H9 (cell line): ENCODE measurements at places on chromosomes 16 and 17.
A peak's percentile ranks its signal among the peaks of the same experiment; 100 is the strongest.

DNA sequence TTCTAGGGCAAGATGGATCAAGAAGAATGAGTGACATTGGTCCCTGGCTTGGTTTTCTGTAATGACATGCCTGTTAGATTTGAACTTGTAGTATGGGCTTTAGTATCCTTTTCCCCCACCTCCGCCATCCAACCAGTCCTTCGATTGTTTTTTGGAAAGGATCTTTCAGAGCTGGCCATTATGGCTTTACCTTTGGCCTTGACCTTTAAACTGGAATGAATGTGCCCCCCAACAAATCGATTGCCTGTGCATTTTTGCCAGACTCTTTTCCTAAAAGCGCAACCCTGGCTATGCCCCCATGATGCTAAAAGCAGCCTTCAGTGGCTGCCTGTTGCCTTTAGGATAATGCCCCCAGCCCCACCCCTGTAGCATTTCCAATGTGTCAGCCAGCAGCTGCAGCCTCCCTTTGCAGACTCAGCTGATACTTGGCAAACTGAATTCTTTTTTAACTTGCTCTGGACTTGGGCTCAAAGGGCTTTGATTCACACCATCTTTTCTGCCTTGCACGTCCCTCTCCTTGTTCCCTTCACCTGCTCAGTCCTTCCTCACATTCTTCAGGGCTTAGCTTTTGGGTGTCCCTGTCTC is 4.0 kb downstream of the GPRC5C start:
- no peak for DNase-seq

DNA sequence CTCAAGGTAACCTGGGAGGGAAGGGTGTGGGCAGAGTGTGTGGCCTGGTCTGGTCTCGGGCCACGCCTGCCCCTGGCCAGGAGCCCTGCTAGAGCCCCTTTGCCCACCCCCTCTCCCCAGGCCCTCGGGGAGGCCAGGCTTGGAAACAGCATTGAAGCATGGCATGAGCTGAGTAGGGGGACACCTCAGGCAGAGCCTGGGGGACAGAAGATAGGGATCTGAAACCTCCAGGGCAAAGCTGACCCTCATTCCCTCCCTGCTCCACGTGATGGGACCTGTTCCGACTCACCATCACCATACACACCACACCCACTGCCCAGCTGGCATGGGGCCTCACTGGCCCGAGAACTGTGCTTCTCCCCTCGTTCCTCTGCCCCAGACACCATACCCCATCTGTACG is 2.5 kb downstream of the RFNG start:
- DNase-seq, result no peak

DNA sequence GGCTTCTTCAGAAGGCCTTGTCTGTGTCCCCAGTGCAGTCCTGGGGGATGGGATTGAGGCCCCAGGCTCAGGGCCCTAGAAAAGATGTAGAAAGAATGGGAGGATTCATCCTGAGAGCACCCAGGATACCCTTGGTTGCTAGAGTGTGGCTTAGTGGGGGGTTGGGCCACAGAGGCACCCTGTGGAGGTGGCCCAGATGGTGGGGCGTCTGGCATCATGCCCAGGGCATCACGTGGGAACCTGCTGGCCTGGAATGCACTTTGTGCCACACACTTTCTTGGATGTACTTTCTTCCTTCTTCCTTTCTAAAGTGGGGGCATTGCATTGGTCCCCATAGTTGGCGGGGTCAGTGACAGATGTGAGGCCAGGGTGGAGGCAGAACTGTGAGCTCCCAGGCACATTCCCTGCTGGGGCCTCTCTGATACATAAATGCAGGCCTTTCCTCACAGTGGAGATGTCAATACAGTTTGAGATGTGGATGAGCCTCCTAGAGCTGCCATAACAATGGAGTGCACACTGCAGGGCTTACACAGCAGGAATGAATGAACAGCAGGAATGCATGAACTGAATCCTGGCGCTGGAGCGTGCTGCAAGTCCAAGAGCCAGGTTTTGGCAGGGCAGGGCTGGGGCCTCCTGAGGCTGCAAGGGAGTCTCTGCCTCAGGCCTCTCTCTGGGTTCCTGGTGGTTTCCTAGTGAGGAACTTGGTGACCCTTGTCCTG is 43.3 kb downstream of the MGAT5B start:
- no peak for DNase-seq

DNA sequence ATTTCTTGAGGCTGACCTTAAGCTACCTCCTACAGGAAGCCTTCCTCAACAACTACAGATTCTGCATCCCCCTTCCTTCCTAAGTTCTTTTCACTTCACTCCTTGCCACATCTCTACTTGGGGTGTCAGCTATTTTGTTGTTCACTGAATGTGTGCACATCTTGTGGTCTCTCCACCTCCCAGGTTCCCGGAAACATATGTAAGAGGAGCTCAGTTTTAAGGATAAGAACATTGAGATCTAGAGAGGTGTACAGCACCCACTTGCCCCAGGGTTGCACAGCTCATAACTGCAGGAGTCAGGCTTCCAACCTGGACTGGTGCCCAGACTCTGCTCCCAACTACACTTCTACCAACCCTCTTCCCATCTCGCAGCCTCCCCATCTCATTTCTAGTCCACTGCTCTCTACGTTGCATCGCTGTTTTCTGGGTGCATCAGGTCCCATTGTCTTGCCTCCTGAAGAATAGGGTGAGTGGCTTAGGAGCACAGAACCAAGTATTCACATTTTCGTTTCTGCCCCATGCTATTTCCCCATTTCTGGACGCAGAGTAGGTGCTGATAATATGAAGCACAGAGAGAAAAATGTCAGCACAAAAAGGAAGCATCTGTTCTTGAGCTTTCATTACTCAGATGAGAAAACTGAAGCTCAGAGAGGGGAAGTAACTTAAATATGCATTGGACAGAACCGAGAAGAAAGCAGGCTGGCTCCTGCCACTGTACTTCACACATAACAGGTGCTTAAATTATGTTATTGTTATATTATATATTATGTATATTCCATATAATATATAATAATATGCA is 292.0 kb upstream of the CCL2 start:
- no peak for DNase-seq

DNA sequence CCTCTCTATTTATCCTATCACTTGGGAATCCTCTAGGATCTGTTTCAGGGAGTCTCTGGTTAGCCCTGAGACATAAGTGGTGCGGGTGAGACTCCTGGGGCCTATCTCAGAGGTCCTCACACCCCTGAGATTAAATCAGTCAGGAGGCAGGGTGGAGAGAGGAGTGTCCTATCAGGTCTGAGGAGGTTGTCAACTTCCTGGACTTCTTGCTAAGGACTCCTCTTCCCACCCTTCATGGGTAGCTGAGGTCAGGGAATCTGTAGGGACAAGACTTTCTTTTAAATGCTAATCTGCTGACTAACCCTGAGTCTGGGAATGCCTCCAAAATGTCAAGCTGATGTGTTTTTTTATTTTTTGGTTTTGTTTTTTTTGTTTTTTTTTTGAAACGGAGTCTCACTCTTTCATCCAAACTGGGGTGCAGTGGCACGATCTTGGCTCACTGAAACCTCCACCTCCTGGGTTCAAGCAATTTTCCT is 6.6 kb upstream of the ARMC5 start:
- DNase-seq, result no peak

DNA sequence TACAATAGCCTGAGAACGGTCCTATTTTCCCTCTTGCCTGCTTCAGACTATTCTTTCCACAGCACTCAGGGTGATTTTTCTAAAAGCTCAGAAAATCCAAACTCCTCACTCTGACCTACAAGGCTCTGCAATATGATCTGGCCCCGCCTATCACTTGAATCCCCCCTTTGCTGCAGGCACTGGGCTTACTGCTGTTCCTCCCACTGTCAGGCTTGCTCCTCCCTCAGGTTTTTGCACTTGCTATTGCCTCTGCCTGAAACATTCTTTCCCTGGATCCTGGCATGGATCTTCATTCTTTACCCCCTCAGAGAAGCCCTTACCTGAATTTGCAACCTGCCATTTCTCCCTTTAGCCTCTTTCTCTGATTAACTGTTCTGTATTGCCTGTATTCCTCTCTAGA is 52.3 kb downstream of the RPGRIP1L start:
- DNase-seq, result peak; percentile 59

GRCh38 chr17:78651554-78651953 is 74.4 kb upstream of the DNAH17 start:
- DNase-seq, result no peak

- DNase-seq, result peak; percentile 80
These were observed 141.9 kb upstream of the SDK2 start for GRCh38 chr17:73785958-73786743.

- peak; percentile 67 for DNase-seq
These were observed 133.0 kb upstream of the GSE1 start for GRCh38 chr16:85479972-85480726.
